ENCODE measurements at places on chromosomes 6 and 20. TPM values are rescaled to one million over a fixed set of nuclear protein-coding genes. Genes with fewer than 3 reads are reported as not detected.

The SLC22A3 gene
- total RNA-seq = 3.4 TPM

The ANKRD60 gene
- not detected for total RNA-seq

The SLC26A8 gene
- total RNA-seq = not detected

The KIAA0408 gene
- total RNA-seq = 0.90 TPM
